ENCODE measurements at places on chromosomes 16 and 17.

DNA sequence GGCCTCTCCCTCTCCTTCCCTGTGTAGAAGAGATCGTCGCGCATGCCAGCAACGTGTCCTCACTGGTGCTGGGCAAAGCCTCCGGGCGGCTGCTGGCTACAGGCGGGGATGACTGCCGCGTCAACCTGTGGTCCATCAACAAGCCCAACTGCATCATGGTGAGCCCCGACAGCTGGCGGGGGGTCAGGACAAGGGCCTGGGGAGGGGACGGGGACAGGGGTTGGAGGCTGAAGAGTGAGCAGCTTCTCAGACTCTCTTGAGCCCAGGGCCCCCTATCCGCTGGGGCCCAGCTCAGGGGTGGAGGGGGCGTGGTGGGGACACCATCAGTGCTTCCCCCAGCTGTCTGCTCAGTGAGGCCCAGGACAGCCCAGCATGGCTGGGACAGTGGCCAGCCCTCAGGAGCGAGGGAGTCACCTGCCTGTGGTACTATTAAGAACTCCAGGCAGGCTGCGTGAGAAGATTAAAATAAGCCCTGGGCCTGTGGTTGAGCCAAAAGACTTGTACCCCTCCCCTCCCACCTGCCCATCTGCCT is 6.2 kb downstream of the KATNB1 start:
- DNase-seq = no peak

DNA sequence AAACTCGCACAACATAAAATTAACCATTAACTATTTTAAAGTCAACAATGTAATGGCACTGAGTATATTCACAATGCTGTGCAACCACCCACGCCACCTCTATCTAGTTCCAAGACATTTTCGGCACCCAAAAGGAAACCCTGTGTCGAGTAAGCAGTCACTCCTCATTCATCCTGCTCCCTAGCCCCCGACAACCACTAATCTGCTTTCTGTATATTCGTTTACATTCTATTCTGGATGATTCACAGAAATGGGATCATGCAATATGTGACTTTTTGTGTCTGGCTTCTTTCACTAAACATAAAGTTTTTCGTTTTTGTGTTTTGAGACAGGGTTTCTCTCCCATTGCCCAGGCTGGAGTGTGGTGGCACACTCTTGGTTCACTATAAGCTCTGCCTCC is 42.2 kb upstream of the HAPSTR1 start:
- no peak for DNase-seq

- no peak for DNase-seq
These were observed 412.5 kb downstream of the CA10 start for GRCh38 chr17:51745993-51746392.

DNA sequence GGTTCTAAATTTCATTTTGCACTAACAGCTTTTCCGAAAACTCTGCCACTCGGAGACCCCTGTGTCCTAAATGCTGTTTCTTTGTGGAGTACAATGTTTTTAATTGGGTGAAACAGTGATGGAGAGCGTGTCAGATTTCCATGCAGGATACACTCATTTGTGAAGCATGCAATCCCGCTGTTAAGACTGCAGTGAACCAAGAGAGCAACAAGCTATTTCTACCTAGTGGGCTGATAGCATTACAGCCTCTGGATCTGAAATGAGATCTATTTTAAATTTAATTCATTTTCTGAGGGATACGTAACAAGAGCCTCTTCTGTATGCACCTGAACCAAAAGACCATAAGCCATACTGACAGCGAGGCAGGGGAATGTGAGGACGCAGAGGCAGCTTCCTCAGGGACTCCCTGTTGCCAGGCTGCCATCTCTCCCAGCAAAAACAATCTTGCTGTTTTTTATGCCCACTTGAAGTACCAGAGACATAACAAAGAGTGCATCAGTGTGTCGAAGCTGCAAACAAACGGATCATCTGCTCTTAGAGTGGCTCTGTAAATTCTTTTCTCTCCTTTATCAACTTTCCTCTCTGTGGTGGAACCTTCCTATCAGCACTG is 199.9 kb upstream of the COX10 start:
- no peak for DNase-seq

DNA sequence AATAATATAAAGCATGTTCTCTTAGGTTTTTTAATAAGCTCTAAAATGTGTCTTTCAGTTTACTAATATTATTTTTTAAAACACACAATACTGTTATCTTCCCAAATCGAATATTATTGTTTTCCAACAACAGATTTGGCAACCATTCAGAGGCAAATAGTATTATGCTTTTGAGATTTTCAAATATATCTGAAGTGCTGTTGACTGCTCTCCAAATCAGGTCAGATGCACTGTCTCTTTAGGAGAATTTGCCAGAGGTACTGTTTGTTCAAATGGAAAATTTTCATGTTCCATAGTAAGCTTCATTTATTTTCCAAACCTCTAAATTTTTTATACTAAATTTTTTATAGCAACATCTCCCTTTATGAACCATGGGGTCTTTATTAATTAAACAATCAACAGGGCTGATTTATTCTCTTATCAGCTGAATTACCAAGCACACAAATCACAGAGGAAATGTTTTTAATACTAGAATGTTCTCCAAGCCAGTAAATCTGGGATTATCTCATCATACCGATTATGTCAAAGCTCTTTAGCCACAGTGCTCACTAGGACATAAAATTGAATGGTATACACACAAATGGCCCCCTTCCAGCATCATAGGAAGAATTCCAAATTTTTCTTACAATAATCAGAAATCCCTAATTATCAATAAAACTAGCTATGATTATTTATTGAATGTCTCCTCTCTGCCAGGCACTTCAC is 108.8 kb upstream of the HLF start:
- DNase-seq = no peak

- no peak for DNase-seq
These were observed 560.6 kb downstream of the CDH13 start for GRCh38 chr16:83187405-83187804.

DNA sequence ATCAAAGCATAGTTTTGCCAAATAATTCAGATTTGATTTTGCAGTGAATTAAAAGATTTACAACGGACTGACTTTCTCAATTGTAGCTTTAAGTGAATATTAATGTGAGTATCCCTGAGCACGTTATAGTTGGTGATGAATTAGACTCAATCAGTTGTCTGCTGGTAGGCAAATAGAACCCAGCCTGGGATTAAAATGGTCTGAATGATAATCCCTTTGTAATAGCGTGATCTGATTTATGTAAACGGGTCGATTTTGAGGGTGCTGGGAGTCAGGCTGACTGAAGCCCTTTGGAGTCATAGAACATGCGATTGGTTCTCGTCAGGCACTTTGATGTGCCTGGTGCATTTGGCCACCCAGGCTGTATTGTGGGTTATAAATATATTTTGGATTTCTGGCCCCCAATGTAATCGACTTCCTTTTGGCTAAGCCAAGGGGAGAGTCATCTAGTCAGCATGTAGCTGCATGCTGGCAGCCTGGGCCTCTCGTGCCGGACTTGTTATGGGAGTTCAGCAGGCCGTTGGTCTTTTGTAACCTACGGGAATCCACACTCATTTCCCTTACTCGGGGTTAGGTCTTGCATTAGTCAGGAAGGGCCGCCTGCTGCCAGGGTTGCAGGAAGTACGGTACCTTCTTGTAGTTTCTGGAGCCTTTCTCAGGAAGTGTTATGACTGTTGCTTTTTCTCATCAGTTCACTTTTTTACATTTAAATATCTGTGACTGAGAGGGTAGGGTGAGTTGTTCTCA is 5.4 kb downstream of the PGS1 start:
- DNase-seq = no peak

DNA sequence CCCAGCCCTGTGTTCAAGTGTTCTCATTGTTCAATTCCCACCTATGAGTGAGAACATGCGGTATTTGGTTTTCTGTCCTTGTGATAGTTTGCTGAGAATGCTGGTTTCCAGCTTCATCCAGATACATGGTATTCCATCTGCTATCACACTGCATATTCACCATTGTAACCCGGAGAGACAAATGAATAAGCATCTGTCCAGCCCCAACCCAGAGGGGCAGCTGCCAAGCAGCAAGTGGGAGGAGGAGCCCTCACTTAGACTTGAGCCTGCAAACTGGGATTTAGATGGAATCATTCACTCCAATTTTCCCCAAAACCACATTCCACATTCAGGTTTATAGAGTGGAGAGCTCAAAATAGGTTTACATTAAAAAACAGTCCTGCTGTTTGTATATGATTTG is 41.6 kb downstream of the SHISA6 start:
- DNase-seq = no peak

GRCh38 chr17:28684963-28685362 is 23.0 kb downstream of the SUPT6H start:
- DNase-seq = no peak

- no peak for DNase-seq
These were observed 3.5 kb upstream of the ARHGAP27 start for GRCh38 chr17:45436161-45436560.

DNA sequence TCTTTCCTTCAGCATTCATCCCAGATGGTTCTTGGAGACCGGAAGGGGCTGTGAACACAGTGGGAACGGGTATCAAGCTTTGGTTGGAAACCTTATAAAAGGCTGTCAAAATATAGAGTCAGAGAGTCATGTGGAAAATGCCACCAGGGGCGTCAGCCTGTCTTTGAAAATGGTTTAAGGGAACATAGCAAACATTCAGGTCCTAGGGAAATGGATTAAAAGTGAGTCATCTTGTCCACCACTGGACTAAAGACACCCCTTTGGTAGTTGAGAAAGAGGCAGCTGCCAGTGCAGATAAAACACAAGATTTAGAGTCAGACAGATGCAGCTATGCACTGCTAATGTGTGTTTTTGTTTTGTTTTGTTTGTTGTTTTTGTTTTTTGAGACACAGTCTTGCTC is 47.8 kb upstream of the BCO1 start:
- DNase-seq = peak; percentile 83

DNA sequence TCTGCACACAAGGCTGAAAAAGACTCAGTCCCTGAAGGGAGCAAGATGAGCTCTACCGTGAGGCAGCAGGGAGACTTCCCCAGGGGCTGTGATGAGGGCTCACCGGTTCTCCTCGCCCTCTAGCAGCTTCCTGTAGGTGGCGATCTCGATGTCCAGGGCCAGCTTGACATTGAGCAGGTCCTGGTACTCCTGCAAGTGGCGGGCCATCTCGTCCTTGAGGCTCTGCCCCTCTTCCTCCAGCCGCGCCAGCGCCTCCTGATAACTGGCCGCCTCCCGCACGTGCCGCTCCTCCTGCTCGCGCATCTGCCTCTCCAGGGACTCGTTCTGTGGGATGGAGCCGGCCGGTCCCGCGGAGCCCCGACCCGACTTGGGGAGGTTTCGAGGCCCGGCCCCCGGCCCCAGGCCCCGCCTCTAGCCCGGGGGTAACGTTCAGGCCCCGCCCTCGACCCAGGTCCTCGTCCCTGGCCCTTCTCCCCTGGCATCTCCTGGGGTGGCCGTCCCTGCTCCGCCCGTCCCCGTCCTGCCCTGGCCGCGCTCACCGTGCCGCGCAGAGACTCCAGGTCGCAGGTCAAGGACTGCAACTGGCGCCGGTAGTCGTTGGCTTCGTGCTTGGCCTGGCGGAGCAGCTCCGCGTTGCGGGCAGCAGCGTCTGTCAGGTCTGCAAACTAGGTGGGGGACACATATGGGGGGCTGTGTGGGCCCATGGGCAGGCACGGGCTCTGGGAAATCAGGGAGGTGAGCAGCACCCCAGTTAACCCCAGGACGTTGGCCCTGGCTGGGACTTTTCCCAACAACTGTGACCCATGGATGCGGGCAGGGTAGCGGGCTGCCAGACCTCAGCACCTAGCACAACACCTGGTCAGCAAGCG is 3.9 kb downstream of the GFAP start:
- DNase-seq = no peak

- no peak for DNase-seq
These were observed 85.8 kb downstream of the IRX5 start for GRCh38 chr16:55016515-55016914.

DNA sequence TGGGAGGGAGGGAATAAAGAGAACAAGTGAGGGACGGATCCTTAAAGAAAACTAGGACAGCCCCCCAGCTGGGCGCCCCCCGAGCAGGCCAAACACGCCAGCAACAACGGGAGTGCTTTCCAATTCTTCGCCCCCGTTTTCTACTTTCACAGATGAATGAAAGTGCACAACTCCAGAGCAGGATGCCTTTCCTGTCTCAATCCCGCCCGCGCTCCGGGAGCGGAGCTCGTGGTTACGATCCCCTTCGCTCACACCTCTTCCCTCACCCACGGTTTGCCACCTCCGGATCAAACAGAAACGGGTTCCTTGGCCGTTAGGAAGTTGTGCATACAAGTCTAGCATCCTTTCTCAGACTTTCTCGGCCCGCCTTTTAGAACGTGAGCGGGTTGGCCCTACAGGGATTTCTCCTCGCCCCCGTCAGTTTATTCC is 680 bp downstream of the SKA2 start:
- peak; percentile 46 for DNase-seq

GRCh38 chr16:6297666-6298410 is 1034.8 kb upstream of the RBFOX1 start:
- no peak for DNase-seq

GRCh38 chr17:78795861-78796516 is 13.9 kb upstream of the CYTH1 start:
- DNase-seq = no peak

GRCh38 chr16:55494994-55495421 is 13.9 kb upstream of the LPCAT2 start:
- no peak for DNase-seq

- no peak for DNase-seq
These were observed 25.0 kb upstream of the SPPL2C start for GRCh38 chr17:45819632-45820031.

DNA sequence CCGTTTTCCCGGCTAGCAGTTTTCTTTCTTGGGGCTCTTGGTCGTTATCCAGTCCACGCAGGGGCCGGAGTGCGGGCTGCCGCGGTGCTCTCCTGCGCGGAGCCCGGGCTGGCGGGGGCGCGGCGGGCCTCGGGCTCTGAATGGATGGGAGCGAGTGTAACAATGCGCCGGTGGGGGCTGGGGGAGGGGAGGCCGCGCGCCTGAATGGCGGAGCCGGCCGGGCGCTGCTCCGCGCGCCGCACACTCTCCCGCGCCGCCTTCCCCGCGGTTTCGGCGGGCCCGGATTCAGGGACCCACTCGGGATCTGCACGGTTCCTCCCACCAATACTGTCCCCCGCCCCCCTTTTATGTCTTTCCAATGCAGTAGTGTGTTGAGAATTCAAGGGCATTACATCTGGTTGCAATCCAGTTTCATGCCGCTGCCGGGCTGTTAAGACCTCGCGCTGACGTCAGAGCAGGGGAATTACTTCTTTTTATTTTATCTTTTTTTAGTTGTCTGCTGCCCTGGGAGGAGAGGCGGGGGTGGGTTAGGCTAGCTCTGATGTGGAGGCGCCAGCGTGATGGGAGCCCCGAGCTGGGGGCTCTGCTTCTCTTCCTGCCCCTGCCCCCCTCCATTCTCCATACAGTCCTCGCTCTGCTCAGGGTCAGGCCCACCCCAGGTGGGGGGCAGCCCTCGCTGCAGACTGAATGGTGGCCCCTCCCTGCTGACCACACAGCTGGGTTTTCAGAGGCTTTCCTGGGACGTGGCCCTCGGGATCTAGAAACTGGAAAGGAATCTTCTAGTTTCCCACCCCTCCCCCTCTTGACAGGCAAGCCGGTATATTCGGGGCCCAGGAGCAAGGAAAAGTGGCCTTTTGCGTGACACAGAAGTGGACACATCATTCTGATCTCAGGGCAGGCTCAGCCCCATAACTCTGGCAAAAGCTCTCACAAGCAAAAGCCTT is 1.8 kb downstream of the RAI1 start:
- no peak for DNase-seq
